ENCODE measurements at places on chromosomes 12 and 14.
A peak's percentile ranks its signal among the peaks of the same experiment; 100 is the strongest.

DNA sequence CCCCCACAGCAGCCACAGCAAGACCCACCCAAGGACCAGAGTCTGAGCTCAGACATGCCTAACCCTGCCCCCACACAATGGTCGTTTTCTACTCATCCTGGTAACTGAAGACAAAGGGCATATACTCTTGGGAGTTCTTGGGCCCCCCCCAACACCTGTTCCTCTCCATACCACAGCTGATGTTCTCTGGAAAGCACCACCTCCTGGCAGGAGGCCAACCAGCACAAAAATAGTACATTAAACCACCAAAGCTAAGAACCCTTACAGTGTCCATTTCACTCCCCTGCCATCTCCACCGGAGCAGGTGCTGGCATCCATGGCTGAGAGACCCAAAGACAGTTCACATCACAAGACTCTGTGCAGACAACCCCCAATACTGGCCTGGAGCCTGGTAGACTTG, 80.6 kb upstream of the DAAM1 start:
- no peak for DNase-seq

GRCh38 chr12:47811072-47811396, 8.7 kb downstream of the HDAC7 start:
- no peak for DNase-seq

DNA sequence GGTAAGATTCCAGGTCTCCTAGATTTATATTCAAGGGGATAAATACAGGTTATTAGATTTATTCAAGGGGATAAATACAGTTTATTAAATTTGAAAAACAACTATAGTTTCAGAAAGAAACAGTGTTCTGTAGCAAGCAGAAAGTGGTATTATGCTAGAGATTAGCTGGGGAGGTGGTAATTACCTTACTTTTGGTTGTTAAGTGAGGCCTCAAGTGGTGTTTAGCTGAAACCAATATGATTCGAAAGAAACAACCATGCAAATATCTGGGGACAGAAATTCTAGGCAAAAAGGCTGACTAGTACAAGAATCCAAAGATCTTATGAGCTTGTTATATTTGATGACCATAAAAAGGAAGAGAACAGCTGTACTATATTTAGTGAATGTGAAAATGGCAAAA, 6.2 kb downstream of the OR4N5 start:
- no peak for DNase-seq

DNA sequence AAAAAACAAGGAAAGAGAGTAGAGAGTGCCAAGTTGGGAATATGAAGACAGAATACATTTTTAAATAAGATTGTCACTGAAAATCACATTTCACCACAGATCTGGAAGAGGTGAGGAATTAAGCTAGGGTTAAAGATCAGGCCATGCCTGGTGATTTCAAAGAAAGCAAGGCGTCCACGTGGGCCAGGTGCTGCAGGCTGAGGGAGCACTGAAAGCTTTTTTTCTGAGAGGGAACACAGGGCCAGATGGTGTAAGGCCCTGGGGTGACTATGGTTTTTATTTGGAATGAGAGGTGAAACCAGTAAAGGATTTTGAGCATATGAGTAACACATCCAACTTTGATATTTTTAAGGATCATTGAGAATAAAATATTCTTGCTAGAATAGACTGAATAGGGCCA, 20.9 kb downstream of the SYT1 start:
- DNase-seq, result no peak

GRCh38 chr12:24027352-24027751, 77.9 kb upstream of the SOX5 start:
- no peak for DNase-seq

- no peak for DNase-seq
Observed at GRCh38 chr14:23164250-23164649, 19.2 kb downstream of the SLC7A8 start.

DNA sequence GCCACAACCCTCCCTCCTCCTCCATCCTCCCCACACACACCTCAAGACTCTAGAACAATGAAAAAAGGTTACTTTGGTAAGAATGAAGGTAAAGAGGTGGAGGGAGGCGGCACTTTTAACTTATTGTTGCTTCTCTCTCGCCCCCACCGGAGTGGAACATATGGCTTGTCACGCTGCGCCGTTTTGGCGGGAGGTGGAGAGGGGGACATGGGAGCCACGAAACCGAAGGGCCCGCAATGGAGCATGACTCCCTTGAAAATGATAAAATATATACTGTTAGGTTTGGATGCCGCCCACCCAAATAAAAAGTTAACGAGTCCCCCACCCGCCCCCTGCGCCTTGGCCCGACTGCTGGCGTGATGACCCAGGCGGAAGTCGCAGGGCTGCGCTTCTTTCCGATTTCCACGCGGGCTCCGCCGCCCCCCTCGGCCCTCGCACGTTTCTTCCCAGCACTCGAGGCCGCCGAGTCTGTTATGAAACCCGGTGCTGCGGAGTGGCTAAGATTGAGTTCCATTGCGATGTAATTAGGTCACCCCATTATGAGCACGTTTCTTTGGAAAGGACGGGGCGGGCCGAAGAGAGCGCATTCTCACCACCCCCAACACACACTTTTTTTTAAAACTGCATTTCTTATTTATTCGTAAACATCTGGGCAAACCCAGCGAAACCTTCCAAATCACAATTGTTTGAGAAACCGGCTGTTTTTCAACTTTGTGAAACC, 1.4 kb upstream of the ZFP36L1 start:
- DNase-seq, result no peak

DNA sequence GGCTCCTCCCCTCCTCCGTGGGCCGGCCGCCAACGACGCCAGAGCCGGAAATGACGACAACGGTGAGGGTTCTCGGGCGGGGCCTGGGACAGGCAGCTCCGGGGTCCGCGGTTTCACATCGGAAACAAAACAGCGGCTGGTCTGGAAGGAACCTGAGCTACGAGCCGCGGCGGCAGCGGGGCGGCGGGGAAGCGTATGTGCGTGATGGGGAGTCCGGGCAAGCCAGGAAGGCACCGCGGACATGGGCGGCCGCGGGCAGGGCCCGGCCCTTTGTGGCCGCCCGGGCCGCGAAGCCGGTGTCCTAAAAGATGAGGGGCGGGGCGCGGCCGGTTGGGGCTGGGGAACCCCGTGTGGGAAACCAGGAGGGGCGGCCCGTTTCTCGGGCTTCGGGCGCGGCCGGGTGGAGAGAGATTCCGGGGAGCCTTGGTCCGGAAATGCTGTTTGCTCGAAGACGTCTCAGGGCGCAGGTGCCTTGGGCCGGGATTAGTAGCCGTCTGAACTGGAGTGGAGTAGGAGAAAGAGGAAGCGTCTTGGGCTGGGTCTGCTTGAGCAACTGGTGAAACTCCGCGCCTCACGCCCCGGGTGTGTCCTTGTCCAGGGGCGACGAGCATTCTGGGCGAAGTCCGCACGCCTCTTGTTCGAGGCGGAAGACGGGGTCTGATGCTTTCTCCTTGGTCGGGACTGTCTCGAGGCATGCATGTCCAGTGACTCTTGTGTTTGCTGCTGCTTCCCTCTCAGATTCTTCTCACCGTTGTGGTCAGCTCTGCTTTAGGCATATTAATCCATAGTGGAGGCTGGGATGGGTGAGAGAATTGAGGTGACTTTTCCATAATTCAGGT, at the start of gene PSEN1:
Gene PSEN1 (plus strand): TSS at position 121 of the 839 bp plus-strand sequence. CDS start 11,513 bp downstream, outside the sequence.
- DNase-seq, result peak; percentile 89

DNA sequence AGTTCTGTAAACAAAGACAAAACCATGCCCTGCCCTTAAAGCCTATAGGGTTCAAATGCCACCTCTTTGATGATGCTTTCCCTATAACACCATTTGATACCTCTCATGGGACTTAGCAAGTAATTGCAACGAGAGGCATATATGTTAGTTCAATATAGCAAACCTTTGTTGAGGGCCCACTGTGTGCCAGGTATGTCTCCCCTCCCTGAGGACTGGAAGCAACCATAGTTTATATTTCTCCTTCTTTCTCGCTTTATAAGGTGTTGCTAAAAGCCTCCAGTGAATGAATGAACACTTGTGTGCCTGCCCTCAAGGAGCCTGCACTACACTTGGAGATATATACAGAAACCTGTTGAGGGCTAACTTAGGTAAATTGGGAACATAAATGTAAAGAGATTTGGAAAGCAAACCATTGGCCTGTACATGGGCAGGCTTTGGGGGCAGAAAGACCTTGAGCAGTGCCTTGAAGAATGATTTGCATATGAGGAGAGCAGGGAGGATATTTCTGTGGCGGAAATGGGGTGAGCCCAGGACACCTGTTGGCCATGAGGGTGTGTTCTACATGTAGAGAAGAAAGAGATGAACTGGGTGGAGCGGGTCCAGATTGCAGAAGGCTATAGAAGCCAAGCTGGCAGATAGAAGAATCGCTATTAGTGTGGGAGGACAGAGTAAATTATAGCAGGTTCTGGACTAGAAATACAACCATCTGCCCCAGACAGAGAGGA, 1.8 kb upstream of the CKAP4 start:
- DNase-seq, result no peak

DNA sequence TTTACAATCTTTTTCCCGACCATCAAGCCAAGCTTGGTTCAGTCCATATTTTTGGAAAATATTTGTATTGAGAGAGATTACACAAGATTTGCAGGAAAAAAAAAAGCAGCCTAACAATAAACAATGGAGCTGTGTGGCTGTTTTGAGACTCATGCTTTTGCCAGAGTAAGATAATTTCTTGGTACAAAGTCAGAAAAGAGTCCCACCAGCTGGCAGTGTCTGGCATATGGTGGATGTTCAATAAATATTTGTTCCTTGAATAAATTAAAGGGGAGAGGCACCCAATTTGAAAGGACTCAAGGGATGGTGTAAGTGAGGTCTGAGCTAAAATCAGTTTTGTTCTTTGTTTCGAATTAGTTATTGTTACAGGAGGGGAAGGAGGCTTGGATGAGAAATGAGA, 78.1 kb upstream of the RPH3A start:
- no peak for DNase-seq

DNA sequence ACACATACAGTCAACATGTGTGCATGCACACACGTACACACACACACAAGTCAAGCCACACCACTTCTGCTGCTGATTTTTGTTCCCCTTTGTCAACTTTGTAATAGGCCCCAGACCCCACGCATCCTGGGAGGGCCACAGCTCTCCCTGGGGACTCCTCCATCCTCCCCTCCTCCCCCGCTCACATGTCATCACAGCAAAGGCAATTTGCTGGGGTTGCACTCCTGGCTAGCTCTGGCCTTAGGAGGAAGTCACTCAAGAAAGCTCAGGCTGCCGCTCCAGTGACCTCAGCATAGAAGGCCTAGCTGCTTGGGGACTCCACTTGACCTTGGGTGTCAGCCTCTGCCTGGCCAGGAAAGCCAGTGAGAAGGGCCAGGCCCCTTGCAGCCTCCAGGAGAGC, 27.2 kb downstream of the NGB start:
- DNase-seq, result no peak

- no peak for DNase-seq
Observed at GRCh38 chr12:8466241-8466640, 10.5 kb downstream of the CLEC6A start.

DNA sequence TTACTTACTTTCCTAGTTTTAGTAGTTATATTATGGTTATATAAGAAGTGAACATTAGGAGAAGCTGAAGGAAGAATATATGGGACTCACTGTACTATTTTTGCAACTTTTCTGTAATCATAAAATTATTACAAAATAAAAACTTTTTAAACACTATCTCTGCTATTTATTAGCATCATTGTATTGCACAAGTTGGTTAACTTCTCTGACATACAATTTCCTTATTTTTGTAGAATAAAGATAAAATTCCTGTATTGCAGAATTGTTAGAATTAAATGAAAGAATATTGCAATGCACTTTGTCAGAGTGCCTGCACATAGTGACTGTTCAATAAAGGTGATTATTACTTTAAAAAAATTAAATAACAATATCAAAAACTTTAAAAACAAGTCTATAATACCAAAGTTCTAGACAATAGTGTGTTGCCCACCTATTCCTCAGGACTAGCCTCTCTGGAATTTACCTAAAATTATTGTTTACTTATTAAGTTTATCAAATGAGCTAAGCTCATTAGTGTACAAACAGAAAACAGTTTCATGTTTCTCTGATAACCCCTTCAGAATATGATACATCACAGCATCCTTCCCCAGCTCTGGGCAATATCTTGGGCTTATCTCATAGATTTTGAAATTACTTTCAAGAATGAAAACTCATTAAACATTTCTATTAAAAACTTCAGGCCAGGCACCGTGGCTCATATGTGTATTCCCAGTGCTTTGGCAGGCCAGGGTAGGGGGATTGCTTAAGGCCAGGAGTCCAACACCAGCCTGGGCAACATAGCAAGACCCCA, 77.4 kb upstream of the TMPO start:
- DNase-seq, result no peak

- DNase-seq, result no peak
Observed at GRCh38 chr12:113186033-113186365, 478 bp downstream of the RITA1 start.

Measured in HuH-7.5 (cell line).